Activated CD8-positive, alpha-beta memory T cell treated with anti-CD3 and anti-CD28 coated beads, Interleukin-2, amount 10 ng/mL, durations not matched to agents 7 days and 5 days (primary cell): ENCODE measurements at places on chromosomes 6 and 20. TPM values are rescaled to one million over a fixed set of nuclear protein-coding genes. Genes with fewer than 3 reads are reported as not detected.

DNA sequence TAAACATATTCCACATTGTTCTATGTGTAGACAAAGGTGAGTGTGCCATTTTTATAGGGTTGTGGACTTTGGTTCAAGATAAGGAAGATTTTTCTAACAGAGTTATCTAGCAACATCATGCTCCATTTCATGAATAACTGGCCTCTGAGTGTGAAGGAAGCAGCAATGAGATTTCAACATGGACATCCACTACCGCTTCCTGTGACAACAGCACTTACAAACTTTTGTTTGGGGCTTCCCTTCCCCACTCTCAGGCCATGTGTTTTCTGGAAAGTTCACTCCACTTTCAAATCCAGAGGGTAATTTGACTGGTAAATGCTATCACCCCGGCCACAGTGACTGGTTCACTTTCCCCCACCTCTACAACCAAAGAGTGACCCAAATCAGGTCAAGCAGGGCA is 38.1 kb upstream of the PROKR2 start:
- no peak overlapping the region for H3K27ac ChIP-seq
- no peak overlapping the region for H3K4me3 ChIP-seq
- peaks cover 5% of the 10 kb centered on the region for H3K27me3 ChIP-seq
- H3K36me3 ChIP-seq = no peaks in the 10 kb centered on the region
- H3K4me1 ChIP-seq = peaks cover 4% of the 10 kb centered on the region

DNA sequence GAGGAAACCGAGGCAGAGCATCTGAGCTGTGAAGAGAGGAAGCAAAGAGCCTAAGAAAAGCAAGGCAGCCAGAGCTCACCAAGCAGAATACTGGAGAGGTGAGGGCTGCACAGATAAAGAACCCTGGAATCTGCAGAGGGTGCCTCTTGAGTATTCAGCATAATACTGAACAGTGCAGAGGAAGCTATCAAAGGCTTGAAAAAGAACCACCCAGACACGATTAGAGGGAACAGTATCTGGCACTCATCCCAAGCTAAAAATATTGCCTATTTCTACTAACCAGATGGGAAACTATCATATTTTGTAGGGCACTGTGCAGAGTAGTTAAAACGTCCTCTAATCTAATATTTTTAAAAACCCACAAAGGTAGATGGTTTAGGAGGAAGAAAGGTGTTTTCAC is 41.8 kb upstream of the OPRM1 start:
- H3K27ac ChIP-seq = no peak overlapping the region
- H3K4me3 ChIP-seq = no peak overlapping the region
- DNase-seq = no peak
- H3K27me3 ChIP-seq = no peaks in the 10 kb centered on the region
- no peaks in the 10 kb centered on the region for H3K36me3 ChIP-seq

- H3K27ac ChIP-seq = no peak overlapping the region
- no peaks in the 10 kb centered on the region for H3K36me3 ChIP-seq
- no peaks in the 10 kb centered on the region for H3K27me3 ChIP-seq
These were observed 165.6 kb downstream of the ZFP64 start for GRCh38 chr20:52025938-52026337.

DNA sequence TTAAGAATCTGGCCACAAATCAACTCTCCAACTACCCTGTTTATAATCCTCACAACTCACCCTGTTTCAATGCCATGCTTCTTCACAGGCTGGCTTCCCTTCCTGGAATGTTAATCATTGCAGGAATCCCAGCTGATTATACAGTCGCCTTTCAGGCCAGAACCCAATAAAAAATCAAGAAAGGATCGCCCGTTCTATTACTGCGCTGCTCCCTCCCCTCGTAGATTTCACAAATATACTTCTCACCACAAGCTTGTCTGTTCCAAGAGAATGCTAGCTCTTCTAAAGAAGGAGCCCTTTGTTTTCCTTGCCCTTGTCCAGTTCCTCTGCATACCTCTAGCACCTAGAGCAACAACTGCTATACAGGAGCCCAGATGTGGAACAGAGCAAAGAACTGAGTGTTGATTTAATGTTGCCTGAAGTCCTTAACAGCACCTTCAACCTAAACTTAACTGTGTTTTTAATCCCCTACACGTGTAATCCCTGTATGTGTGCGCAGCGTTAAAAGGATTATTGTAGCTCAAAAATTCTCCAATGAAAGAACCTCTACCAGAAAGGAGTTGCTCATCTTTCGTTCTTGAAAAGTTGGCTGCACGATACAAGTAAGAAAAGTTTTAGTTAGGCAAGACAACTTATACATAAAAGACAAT is 988 bp downstream of the ECHDC1 start:
- peaks cover 26% of the 10 kb centered on the region for H3K4me1 ChIP-seq
- no peak overlapping the region for H3K27ac ChIP-seq
- H3K36me3 ChIP-seq = peaks cover 7% of the 10 kb centered on the region
- no peak for DNase-seq
- H3K27me3 ChIP-seq = no peaks in the 10 kb centered on the region
- H3K4me3 ChIP-seq = no peak overlapping the region

The PDE10A gene
- not detected for total RNA-seq

The FKBP5 gene
- 70.6 TPM for total RNA-seq

The SLC44A4 gene
- not detected for total RNA-seq

The PMEPA1 gene
- total RNA-seq = 0.20 TPM
